ENCODE measurements at places on chromosomes 13 and 19.

DNA sequence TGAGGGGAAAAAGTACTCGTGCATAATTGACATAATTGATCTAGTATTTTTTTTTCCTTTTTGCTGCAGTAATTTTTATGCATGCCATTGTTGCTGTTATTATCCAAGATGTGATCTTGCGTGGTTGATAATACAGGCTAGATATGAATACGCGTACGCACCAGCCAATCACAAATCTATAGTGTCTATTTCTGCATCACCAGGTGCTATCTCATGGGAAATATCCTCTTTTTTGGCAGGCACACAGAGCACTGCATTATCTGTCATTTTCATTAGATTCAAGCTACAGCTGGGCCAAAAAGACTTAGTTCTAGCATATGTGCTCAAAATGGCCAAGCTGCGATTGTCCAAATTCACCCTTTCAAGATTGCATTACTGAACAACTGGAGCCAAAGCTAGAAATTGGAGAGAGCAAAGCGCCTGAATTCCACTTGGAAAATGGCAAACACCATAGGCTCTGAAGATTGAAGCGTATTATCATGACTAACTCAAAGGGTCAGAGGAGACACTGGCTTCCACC, 181.1 kb downstream of the TSHZ3 start:
- no peak for DNase-seq

GRCh38 chr13:37416291-37417059, 182.1 kb downstream of the POSTN start:
- no peak for DNase-seq

DNA sequence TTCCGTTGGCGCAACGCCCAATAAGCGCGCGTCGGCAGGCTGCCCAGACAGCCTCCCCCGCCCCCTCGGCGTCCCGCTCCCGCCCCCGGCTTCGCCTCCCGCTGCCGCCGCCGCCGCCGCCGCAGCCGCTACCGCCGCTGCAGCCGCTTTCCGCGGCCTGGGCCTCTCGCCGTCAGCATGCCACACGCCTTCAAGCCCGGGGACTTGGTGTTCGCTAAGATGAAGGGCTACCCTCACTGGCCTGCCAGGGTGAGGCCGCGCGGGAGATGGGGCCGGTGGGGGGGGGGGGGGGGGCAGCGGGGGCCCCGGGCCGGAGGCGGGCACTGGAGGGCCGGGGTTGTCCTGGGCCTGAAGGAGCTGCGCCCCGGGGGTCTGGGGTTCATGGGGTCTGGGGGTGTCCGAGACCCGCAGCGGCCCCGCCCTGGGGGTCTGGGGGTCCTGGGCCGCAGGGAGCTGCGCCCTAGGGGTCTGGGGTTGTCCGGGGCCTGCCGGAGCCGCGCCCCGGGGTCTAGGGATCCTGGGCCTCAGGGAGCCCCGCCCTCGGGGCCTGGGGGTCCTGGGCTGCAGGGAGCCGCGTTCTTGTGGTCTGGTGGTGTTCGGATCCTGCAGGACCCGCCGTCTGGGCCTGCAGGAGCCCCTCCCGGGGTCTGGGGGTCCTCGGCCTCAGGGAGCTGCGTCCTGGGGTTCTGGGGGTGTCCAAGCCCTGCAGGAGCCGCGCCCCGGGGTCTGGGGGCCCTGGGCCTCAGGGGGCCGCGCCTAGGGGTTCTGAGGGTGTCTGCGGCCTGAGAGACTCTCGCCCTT, at the start of gene HDGFL2:
TSS of gene HDGFL2 (plus strand) at position 124 of the 801 bp plus-strand sequence. CDS start at position 178, 54 bp downstream.
- DNase-seq = no peak

- no peak for DNase-seq
Measured at GRCh38 chr13:99976575-99976974, 5.0 kb upstream of the ZIC5 start.

DNA sequence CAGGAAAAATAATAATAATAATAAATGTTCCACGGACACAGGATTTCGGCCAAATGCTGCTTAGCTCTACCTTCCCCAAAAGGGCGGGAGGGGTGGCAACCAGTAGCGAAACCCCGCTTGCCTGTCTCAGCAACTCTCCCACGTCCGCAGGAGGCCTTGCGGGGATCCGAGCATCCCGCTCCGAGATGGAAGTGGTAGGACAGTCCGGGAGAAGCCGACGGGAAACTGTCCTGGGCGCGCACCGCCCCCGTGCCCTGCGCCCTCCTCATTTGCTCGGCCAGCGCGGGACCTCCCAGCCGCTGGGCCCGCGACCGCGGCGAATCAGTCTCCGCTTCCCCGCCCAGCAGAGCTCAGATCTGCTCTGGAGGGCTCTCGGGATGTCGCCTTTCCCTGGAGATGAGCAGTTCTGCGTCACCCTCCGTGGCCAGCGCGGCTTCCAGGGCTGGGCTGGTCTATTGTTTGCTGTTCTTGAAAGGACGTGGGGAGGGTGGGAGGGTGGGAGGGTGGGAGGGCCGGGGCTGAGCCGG, 48.9 kb upstream of the PABPC3 start:
- no peak for DNase-seq

DNA sequence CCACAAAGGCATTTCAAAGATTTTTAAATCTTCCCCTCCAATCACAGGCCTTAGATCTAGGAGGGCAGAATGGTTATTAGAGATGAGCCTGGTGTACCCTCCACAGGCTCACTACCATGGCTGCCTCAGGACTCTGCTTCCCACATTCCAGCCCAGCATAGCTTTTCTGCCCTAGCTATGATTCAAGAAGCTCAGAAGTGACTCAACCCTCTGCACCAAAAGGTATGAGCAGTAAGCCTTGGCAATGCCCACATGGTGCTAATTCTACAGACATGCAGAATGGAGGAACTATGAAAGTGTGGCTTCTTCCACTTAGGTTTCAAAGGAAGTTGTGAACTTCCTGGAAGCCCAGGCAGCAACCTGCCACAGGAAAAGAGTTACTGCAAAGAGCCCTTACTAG, 786.2 kb downstream of the SLITRK6 start:
- no peak for DNase-seq

GRCh38 chr19:42655748-42656147, 61.0 kb upstream of the CEACAM8 start:
- DNase-seq = no peak

DNA sequence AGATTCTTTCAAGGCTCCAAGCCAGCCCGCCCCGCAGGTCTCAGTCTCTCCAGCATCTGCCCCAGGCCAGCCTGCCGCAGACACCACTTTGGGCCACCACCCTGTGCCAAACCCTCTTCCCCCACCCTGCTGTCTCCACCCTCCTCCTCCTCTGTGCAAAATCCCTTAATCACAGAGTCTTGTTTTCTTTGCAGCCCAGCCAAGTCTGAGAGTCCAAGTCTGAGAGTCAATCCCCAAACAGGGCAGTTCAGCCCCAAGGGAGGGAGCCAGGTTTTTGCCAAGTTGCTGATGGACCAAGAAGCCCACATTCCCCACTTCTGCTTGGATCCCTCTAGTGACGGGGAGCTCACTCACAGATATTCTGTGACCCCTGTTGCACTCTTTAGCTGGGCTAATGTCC, 3.1 kb downstream of the ADAMTS10 start:
- no peak for DNase-seq

DNA sequence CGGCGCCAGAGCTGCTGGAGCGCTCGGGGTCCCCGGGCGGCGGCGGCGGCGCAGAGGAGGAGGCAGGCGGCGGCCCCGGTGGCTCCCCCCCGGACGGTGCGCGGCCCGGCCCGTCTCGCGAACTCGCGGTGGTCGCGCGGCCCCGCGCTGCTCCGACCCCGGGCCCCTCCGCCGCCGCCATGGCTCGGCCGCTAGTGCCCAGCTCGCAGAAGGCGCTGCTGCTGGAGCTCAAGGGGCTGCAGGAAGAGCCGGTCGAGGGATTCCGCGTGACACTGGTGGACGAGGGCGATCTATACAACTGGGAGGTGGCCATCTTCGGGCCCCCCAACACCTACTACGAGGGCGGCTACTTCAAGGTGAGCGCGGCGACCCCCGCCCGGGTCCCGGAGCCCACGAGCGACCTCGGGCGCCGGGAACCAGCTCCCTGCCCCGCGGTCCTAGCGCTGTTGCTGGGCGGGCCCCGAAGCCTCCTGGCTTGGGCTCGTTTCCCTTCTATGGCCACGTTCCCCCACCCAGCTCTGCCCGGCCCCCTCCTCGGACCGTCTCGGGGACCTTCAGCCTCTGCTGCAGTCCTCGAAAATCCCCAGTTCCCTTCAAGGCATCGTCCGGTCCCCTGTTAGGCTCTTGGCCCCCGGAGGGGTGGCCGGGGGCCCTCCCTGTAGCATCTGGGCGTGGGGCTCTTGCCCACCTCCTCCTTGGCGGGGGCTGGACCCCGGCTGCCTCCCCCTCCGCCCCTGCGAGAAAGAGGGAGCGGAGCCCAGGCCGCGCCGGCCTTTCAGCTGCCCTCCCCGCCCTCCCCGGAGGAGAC, at the start of gene CDC34:
TSS of gene CDC34 (plus strand) at position 8 of the 808 bp plus-strand sequence. CDS start at position 180, 172 bp downstream.
- no peak for DNase-seq

DNA sequence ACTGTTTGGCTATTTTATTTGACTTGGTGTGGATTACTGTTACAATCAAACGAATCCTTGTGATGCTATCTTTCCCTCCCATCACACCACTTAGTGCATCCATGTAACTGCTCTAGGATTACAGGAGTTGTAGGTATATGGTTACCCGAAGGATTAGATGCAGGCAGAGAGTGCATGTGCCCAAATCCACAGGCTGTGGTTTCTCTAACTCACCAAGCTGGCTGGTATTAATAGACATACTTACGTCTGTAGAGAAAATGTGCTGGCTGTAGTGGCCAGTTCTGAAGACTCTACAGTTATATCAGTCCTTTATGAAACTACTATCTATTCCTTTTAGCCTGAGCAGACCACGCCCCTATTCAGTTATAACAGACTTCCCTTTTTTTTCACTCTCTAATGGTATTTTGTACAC, 1.1 kb upstream of the HMGB1 start:
- no peak for DNase-seq

DNA sequence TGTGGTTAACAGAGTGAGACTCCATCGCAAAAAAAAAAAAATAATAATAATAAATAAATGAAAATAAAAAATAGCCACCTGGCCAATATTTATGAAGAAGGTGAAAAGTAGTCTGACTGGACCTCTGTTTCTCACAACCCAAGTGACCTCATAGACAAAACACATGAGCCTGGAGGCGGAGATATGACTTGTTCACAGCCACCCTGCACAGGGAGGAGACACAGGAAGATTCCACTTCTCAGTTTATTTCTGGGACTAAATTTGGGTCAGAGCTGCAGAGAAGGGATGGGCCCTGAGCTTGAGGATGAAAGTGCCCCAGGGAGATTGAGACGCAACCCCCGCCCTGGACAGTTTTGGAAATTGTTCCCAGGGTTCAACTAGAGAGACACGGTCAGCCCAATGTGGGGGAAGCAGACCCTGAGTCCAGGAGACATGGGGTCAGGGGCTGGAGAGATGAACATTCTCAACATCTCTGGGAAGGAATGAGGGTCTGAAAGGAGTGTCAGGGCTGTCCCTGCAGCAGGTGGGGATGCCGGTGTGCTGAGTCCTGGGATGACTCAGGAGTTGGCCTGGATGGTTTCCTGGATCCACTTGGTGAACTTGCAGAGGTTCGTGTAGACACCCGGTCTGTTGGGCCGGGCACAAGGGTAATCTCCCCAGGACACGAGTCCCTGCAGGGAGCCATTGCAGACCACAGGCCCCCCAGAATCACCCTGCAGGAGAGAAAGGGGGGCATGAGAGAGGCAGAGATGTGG, 9.6 kb downstream of the KLK5 start:
- no peak for DNase-seq

GRCh38 chr13:112254061-112254818, 121.9 kb upstream of the SPACA7 start:
- DNase-seq = no peak

- DNase-seq = no peak
Measured at GRCh38 chr19:3852614-3853254, 16.1 kb downstream of the ZFR2 start.

DNA sequence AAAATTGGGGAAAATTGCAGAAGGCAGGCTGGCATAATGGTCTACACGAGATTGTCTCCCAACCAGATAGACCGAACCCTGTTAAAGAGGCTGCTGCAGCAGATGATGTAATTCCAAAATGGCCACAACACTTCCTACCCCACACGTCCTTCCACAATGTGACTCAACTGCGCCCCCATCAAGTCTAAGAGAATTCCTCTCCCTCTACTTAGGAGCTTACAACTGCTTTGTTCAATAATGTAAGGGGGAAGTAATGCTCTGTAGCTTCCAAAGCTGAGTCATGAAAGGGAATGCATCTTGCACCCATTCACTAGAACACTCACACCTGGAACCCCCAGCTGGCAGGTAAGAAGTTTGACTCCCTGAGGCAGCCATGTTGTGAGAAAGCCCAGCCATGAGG, 117.8 kb upstream of the IRS2 start:
- no peak for DNase-seq

- no peak for DNase-seq
Measured at GRCh38 chr19:2270423-2271233, 11.3 kb downstream of the PEAK3 start.

GRCh38 chr19:33394006-33394722, 20.7 kb downstream of the CEBPG start:
- DNase-seq = no peak

GRCh38 chr13:54775501-54776191, 1747.0 kb downstream of the OLFM4 start:
- DNase-seq = no peak

DNA sequence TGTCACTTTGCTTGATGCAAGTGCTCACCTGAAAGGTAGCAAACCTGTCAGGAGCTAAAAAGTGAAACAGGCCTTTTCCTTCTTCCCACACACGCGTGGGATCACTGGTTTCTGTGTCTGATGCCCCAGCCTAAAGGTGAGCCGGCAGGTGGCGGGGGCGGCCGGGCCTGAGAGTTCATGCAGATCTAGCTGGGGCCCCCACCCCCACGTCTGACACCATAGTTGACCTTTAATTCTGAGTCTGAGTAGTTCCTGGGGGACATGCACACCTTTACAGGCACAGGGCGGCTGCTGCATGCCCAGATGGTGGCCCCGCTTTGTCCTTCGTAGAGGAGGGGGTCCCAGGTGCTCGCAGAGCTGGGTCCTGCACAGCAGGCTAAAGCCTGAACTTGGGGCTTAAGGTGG, 345.3 kb downstream of the TEX29 start:
- DNase-seq = no peak

DNA sequence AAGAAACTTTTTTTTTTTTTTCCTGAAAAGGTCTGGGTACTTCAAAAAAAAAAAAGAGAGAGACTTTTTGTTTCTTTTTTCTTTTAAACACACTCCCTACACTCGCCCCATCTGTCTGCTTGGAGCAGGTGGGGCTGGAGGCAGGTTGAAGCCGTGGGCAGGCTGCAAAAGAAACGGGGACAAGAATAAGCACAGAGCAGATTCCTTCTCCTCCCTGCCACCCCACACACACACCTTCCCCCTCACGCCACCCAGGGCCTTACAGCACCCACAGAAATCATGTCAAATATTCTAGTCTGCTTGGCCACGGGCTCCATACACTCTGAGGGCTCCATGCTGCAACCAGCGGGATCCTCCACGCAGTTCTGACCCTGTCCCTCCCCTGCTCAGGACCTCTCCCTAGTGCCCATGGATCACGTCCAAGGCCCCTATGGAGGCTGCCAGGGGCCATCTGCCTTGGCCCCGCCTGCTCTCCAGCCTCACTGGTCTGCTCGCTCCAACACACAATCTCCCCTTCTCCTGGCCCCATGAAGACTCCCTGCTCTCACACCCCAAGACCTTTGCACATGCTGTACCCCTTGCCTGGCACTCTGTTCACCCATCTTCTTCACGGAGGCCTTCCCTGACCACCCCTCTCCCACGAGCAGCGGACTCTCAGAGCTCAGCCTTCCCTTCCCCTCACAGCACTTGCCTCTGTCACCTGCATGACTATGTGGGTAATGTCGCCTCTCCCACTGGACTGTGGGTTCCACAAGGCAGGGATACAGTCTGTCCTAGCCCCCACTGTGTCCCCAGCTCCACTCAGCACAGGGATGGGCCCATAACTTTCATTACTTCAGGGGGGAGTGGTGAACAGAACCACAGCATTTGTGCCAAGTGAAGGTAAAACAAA, 11.4 kb downstream of the AKT2 start:
- DNase-seq = no peak

GRCh38 chr13:114161644-114162532, 17.2 kb upstream of the CFAP97D2 start:
- no peak for DNase-seq
